Hindlimb muscle (tissue), 1 donor: ENCODE measurements at places on chromosomes 6 and 20. TPM values are rescaled to one million over a fixed set of nuclear protein-coding genes. Genes with fewer than 3 reads are reported as not detected.

- no peak for DNase-seq
Measured at GRCh38 chr20:34324541-34324940, 21.4 kb upstream of the AHCY start.

DNA sequence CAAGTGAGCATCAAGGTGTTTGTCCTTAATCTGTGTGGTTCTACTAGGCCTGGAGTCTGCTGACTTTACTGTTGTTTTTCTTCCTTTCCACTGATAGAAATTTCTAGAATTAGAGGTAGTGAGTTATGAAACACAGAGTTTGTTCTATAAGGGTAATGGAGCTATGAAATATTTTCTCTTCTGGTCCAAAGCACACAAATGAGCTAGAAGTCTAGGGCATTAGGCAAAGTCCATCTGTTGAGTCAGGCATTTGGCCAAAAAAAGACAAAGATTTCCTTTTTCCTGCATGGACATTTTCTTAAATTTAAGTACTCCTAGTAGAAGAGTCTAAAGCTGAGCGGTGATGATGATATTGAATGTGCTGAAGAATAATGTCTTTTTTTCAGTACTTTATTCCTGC, 174.3 kb upstream of the STXBP5 start:
- no peak for DNase-seq

The PSORS1C2 gene
- not detected for polyA plus RNA-seq

The B3GALT4 gene
- polyA plus RNA-seq, result 2.2 TPM

The ELOVL4 gene
- polyA plus RNA-seq, result 1.4 TPM

The NR2E1 gene
- polyA plus RNA-seq, result not detected

The LBP gene
- not detected for polyA plus RNA-seq

GRCh38 chr6:76264468-76264867, 192.0 kb upstream of the IMPG1 start:
- DNase-seq, result no peak

The HRH3 gene
- 2.2 TPM for polyA plus RNA-seq

The FUCA2 gene
- polyA plus RNA-seq, result 25.3 TPM

GRCh38 chr6:6685249-6686040, 96.9 kb downstream of the LY86 start:
- DNase-seq, result no peak

DNA sequence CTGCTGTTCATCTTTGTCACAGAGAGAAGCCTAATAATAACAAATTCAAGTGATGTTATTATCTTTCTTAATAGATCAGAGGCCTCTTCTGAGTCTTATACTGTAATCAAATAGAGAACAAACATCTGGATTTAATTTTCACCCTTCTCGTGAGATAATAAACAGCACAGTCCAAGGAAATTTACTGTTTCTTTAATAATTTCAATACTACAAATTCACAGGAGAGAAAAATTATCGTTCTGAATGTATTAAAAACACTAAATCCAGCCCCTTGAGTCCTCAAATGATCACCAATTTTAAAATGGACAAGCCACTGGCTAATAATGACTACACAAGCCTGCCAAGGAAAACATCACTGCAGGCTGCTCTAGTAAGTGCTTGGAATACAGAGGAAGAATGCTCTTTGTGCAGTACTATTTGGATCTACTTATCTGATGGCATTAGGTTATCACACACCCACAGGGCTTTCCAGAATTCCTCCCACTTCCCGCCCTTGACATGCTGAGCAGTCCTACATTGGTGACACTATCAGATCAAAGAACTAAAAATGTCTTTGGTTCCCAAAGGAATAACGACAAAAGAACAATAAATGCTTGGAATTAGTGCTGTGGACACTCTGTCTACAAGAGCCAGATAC, 38.1 kb downstream of the SYNE1 start:
- no peak for DNase-seq

The TRIM15 gene
- not detected for polyA plus RNA-seq

The PDE7B gene
- 7.1 TPM for polyA plus RNA-seq

The TSBP1 gene
- not detected for polyA plus RNA-seq

- DNase-seq, result no peak
Measured at GRCh38 chr6:39362487-39362865, 40.0 kb upstream of the KCNK16 start.

DNA sequence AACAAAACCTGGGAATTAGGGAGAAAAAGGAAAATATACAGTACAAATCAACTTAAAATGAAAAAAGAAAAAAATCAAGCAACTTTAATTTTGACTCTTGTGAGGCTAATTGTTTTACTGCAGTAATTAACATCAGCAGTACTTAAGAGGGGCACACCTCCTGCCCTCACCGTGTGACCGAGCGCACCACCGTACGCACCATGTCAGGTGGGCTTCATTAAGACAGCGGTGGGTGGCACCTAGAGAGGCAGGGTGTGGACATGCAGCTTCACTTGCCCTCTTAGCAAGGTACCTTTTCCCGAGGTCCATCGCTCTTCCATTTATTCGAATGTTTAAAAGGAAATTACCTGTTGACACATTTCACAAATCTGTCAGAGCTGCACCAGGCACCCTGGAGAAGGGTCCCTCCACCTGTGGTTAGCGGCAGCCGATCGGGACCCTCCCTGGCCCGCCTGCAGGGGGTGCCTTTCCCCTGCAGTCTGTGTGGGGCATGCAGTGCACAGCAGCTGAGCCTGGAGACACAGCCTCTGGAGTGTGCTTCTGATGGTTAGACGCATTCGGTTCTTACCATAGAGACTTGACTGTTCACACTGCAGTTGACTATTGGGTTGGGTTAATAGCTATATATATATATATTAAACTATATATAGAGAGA, 184.1 kb downstream of the TMEM242 start:
- no peak for DNase-seq

DNA sequence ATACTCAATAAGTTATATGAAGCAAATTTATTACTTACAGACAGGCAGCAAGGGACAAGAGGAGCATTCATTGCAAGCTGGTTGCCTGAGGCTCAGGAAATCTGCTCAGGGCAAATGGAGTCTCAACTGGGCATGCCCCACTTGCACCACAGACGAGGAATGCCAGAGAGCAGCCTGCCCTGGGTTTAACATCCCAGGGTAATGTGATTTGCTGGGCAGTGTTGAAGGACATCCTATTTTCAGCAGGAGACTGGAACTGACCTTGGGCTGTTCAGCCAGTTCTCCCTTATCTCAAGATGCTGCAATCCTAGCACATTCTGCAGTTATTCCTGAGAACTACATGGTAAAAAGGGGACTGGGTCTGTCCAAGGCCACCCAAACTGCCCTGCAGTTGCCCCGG, 3.8 kb upstream of the ENTPD6 start:
- DNase-seq, result no peak

The FAM217A gene
- not detected for polyA plus RNA-seq

GRCh38 chr20:25510721-25511120, 74.6 kb downstream of the NINL start:
- no peak for DNase-seq

- DNase-seq, result no peak
Measured at GRCh38 chr20:1720226-1720625, 62.6 kb upstream of the SIRPG start.

The EPB41L1 gene
- 20.8 TPM for polyA plus RNA-seq

DNA sequence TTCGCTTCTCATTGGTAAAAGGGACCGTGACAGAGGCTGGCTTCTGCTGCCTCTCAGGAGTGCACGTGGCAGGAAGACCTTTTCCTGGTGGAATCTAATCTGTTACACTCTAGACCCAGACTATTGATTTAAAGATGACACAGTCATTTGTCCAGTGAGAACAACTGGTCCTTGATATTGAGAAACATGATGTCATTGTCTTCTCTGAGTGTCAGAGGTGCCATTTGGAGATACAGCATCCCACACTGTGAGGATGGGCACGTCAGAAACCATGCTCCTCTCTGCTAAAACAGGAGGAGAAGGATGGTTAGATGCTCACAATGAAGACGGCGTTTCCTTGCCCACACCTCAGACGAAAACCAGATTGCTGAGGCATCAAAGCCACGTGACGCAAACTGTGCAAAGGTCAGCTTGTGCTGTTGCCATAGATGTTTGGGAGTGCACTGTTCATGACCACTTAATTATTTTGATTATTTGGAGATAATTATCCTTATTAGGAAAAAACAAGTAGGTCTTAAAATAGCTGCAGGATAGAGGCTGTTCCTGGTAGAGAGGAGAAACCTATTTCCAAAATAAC, 169.0 kb downstream of the SMOC2 start:
- DNase-seq, result no peak

DNA sequence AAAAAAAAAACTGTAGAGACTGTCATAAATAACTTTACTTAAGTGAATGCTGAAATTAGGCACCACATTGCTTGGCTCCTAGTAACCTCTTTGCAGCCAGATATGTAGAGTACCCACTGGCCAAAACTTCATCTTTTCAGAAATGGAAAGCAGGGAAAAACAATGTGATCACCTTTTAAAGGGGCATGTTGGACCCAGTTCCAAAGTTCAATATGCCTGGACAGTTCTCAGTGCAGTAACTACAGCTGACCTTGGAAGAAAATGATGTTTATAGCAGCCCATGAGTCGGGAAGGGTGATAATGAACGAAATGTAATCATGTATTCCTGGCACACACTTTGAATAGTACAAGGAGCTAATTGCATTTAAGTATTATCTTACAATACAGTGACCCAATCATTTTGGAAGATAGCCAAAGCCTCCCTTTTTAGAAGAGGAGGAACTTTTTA, 93.6 kb upstream of the TAB2 start:
- DNase-seq, result no peak
